A549 (cell line): ENCODE measurements at places on chromosomes 1 and 21. TPM values are rescaled to one million over a fixed set of nuclear protein-coding genes. Genes with fewer than 3 reads are reported as not detected.

DNA sequence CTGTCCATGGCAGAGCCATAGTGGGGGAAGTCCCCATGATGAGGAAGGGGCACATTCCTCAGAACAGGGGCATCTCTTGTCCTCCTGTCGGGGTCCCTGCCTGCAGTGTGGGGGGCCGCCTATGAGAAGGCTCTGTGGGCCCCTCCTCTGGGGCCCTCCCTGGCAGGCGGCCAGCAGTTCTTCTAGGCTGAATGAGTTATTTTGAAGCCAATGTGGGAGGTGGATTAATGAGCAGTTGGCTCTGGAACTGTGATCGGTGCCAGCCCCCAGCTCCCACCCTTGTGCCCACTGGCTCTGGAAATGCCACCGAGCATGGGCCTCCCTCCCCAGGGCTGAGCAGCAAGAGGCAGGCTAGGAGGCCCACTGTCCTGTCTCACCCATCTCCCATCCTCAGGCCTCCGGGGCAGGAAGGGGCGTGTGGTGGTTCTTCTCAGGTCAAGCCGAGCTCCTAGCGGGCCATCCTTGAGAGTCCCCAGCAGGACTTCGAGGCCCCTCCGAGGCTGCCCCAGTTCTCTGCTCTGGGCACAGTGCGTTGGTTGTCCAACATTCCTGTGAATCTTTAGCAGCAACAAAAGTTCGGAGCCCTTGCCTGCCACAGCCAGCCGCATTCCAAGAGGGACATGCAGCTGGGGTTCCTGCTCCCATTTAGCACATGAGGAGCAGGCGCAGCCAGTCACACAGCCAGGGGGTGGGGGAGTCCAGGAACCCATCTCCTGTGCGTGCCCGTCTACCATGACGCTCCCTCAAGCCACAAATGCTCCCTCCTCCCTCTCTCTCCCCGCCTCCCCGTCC lies 57.2 kb downstream of the EDN2 start:
- DNase-seq = no peak

- no peak for DNase-seq
Observed at GRCh38 chr1:114446198-114446597, 64.8 kb downstream of the TRIM33 start.

GRCh38 chr1:114105421-114105979 lies 48.2 kb downstream of the SYT6 start:
- DNase-seq = no peak

DNA sequence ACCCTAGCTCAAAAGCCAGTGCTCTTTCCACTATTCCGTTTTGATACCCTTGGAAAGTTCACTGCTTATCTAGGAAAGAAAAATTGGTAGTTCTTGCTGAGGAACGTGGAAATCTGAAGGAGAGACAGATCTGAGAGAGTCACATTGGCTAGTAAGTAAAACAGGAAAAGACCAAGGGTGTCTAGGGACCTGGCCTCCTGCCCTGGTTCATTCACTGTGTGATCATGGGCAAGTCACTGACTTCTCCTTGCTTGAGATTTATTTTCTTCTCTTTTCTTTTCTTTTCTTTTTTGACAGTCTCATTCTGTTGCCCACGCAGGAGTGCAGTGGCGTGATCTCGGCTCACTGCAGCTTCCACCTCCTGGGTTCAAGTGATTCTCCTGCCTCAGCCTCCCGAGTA lies 90.8 kb downstream of the NFIA start:
- no peak for DNase-seq

DNA sequence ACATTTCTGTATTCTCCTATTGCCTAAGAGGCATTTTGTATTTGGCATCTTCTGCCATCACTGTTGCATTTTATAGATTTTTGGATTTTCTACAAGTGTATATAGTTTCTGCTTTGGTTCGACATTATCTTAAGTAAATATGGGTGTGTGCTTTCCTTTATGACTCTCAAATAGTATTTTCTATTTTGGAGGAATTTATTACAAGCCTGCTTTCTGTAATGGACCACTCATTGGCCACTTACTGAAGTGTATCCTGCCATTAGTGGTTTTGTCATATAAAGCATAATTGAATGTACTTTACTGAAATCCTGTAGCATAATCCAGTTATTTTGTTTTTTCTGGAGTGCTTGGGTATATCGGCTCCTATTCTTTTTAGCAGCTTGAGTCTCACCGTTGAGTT lies 184.3 kb downstream of the PATJ start:
- DNase-seq = no peak

DNA sequence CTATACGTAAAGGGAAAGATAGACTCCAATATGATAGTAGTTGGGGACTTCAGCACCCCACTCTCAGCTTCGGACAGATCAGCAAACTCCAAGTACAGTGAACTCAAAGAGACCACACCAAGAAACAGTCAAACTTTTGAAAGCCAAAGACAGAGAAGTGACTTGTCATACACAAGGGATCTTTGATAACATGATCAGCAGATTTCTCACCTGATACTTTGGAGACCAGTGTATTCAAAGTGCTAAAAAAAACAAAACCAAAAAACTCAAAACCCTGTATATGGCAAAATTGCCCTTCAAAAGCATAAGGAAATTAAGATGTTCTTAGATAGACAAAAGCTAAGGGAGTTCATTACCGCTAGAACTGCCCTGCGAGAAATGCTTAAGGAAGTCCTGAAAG lies 9.4 kb downstream of the IFNAR1 start:
- DNase-seq = no peak

DNA sequence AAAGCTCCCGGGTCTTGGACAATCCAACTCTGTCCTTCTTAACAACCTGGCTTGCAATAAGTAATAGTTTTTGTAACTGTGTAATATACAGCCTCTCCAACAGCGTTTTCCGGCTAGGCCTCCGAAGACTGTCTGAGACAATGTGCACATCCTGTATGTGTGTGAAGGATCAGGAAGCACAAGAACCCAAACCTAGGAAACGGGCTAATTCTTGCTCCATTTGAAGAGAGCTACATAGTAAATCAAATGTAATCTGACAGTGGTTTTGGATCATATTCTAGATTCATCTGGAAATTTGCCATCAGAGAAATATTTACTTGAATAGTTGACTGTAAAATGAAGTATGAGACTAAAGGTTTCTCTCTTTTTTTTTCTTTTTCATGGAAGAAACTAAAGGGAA lies 1.2 kb downstream of the GPR52 start:
- no peak for DNase-seq

GRCh38 chr1:167102906-167103573 lies 9.2 kb downstream of the STYXL2 start:
- DNase-seq = no peak

GRCh38 chr1:213983493-213984386 lies 4.0 kb upstream of the PROX1 start:
- no peak for DNase-seq

GRCh38 chr21:42746240-42746592 lies 92.8 kb downstream of the PDE9A start:
- no peak for DNase-seq

DNA sequence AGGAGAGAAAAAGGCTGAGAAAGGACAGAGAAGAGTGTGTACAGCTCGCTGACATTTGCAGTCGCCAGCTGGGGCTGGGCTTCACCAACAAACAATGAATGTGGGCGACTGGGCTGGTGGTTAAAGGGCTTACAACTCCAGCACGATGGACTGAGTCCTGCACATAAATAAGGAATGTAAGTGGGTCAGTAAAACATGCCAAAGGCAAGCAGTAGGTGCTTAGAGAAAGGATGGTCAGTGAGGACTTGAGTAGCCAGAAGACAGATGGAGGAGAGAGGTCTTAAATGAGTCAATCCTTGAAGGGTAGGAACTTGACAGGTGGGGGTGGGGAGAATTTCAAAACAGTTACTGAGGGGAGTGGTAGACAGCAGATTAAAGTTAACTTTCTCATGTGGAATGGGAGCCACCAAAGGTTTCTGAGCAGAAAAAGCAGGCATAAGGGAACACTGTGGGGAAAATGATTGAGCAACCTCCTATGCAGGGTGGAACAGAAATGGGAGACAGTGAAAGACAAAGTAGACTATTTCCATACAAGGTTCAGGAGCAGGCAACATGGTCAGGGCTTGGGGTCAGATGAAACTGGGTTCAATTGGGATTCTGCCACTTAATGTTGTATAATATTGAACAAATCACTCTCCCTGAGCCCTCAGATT lies 37.4 kb downstream of the GADD45A start:
- DNase-seq = no peak

DNA sequence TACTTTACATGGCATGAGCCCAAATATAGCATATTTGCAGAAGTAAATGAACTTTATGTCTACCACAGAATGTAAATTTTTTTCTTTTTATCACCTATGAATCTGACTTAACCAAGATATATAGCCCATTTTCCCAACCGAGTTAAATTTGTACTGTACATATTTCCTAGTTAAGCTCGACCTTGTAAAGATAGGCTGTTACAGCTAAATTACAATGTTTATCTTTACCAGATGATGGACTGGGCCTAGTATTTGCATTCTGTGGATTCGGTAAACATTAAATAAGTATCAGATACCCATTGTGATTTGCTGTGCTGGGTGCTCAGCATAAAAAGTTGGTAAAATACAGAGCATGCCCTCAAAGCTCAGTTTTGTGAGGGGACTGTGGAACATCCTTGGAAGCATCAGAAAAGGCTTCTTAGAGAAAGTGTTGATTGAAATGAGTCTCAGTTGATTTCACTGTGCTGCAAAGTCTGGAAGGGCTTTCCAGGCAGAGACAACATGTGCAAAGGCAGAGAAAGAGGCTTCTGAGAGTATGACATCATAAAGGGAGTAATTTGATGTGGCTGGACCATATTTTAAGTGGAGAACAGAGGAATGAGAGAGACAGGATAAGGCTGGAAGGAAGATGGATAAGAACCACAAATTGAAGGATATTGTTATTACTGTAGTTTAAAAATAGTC lies 27.4 kb downstream of the MORC3 start:
- DNase-seq = no peak

- DNase-seq = no peak
Observed at GRCh38 chr1:228224198-228225164, 16.6 kb downstream of the OBSCN start.

- DNase-seq = no peak
Observed at GRCh38 chr1:228456252-228457016, 30.7 kb upstream of the RNF187 start.

DNA sequence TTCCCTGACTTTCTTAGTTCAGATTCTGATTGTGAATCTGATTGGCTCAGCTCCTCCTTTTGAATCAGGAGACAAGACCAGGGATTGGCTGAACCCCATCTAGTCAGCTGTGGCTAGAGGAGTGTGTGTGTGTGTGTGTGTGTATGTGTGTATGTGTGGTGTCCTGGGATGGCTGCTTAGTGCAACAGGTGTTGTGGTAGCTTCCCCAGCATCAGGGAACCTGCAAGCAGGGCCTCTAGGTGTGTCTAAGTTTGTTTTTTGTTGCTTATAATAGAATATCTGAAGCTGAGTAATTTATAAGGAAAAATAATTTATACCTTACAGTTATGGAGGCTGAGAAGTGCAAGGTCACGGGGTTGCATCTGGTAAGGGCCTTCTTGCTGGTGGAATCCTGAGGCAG lies 13.2 kb upstream of the ALPL start:
- no peak for DNase-seq

GRCh38 chr21:41802198-41802584 lies 35.3 kb upstream of the RIPK4 start:
- DNase-seq = no peak

- no peak for DNase-seq
Observed at GRCh38 chr1:54425152-54425584, 19.0 kb upstream of the SSBP3 start.

DNA sequence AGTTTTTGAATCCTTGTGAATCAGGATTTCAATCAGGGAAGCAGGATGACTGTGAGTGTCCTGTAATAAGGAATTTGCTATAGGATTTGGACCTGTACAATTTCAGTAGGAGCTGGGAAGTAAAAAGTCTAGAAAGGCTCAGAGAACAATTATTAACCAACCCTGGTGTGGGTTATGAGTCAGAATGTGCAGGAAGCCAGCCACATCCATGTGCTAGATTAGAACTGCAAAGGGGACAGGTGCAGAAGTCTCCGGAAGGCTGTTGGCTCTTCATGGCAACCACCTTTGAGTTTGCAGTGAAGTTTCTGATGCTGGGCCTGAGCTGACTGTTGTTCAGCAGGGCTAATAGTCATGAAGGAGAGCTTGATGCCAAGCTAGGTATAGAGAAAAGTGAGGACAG lies 70.7 kb downstream of the SPATA46 start:
- peak; percentile 9 for DNase-seq

- DNase-seq = peak; percentile 23
Observed at GRCh38 chr1:27099135-27099586, 55.8 kb downstream of the SLC9A1 start.

DNA sequence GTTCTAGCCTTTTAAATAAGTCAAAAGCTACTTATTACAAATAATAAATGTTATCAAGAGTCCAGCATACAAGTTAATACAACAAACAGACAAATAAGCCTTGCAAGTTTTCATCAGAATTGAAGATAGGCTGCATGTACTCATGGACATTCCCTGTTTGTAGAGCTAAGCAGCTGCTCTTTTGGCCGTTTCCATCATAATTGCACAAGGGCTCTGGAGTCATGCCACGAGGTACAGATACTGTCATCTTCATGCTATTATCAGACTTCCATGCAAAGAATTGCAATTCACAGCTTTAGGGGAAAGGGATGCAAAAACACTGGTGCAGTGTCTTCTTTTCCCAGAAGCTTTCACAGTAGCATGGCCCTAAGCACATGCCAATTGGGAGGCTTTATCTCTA lies 52.8 kb upstream of the TBX15 start:
- no peak for DNase-seq

DNA sequence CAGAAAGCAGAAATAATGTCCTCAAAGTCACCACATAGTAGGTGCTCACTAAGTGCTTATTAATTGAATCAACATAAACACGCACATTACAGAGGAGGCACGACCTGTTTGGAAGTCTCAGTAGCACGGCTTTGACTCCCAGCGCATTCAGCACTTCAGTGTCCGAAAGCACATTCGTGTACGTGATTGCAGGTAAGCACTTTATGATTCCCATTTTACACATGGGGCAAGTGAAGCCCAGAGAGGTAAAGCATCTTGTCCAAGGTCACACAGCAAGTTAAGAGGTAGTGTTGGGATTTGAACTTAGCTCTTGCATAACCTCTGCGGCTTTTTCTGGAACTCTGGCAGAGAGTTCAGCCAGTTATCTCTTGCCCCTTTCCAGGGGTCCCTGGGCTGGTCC lies 85.2 kb upstream of the WNT4 start:
- DNase-seq = no peak

Gene PROX1
- 0.01 to 0.03 TPM in 2 of 3 replicates, not detected in the other for polyA plus RNA-seq

Gene TAL1
- polyA plus RNA-seq = 0.03 TPM in 1 of 3 replicates, not detected in the others

Gene RBM8A
- polyA plus RNA-seq = 240 to 278 TPM (median 245 TPM) in 3 replicates

Gene NBPF8
- 4.4 to 4.7 TPM (median 4.5 TPM) in 3 replicates for polyA plus RNA-seq

Gene AADACL3
- not detected in 3 replicates for polyA plus RNA-seq

Gene CYP4A22
- not detected in 3 replicates for polyA plus RNA-seq

Gene IL22RA1
- polyA plus RNA-seq = 1.2 to 1.5 TPM (median 1.4 TPM) in 3 replicates

Gene AMY1B
- not detected in 3 replicates for polyA plus RNA-seq
